ENCODE measurements at places on chromosomes 7 and 10. TPM values are rescaled to one million over a fixed set of nuclear protein-coding genes. Genes with fewer than 3 reads are reported as not detected.
A peak's percentile ranks its signal among the peaks of the same experiment; 100 is the strongest.

GRCh38 chr7:69770613-69771012, 172.3 kb downstream of the AUTS2 start:
- no peak overlapping the region for H3K4me3 ChIP-seq
- no peaks in the 10 kb centered on the region for H3K27me3 ChIP-seq
- H3K36me3 ChIP-seq, result no peaks in the 10 kb centered on the region
- no peak for DNase-seq
- no peaks in the 10 kb centered on the region for H3K4me1 ChIP-seq
- no peak overlapping the region for H3K27ac ChIP-seq

DNA sequence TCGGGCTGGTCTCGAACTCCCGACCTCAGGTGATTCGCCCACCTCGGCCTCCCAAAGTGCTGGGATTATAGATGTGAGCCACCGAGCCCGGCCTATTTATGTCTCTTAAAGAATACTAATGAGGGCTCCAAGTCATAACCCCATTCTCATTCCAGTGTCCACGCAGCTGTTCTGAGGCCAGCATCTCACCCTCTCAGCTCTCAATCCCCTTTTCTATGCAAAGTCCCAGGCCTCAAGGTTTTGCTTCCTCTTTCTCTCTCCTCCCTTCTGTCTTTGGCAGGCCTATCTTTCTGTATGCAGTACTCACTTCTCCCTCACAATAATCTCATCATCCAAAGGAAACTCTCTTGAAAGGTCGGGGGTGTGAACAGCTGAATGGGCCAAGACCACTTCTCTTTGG, 28.0 kb upstream of the VSIR start:
- H3K4me3 ChIP-seq, result no peak overlapping the region
- no peaks in the 10 kb centered on the region for H3K36me3 ChIP-seq
- H3K4me1 ChIP-seq, result no peaks in the 10 kb centered on the region
- peaks cover 25% of the 10 kb centered on the region for H3K27me3 ChIP-seq
- no peak for DNase-seq

DNA sequence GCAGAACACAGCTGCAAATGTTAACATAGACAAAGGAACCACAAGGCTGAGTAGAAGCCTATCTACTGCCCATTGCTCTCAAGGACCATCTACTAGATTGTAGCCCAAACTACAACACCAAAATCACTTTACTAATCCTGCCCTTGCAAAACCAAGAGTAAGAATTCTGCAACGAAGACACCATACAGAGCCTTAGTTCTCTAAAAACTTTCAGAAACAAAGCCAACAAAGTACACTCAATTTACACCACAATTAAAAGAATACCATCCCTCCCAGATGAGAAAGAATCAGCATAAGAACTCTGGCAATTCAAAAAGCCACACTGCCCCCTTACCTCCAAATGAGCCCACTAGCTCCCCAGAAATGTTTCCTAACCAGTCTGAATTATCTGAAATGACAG, 294.3 kb downstream of the CTNNA3 start:
- H3K27me3 ChIP-seq, result no peaks in the 10 kb centered on the region
- H3K4me1 ChIP-seq, result peaks cover 5% of the 10 kb centered on the region
- no peak for DNase-seq
- no peaks in the 10 kb centered on the region for H3K36me3 ChIP-seq
- H3K27ac ChIP-seq, result no peak overlapping the region
- H3K4me3 ChIP-seq, result no peak overlapping the region

- no peak overlapping the region for H3K4me3 ChIP-seq
- H3K4me1 ChIP-seq, result peaks cover 6% of the 10 kb centered on the region
- H3K27ac ChIP-seq, result no peak overlapping the region
- no peaks in the 10 kb centered on the region for H3K27me3 ChIP-seq
Measured at GRCh38 chr7:74311305-74311744, 22.1 kb downstream of the CLIP2 start.

DNA sequence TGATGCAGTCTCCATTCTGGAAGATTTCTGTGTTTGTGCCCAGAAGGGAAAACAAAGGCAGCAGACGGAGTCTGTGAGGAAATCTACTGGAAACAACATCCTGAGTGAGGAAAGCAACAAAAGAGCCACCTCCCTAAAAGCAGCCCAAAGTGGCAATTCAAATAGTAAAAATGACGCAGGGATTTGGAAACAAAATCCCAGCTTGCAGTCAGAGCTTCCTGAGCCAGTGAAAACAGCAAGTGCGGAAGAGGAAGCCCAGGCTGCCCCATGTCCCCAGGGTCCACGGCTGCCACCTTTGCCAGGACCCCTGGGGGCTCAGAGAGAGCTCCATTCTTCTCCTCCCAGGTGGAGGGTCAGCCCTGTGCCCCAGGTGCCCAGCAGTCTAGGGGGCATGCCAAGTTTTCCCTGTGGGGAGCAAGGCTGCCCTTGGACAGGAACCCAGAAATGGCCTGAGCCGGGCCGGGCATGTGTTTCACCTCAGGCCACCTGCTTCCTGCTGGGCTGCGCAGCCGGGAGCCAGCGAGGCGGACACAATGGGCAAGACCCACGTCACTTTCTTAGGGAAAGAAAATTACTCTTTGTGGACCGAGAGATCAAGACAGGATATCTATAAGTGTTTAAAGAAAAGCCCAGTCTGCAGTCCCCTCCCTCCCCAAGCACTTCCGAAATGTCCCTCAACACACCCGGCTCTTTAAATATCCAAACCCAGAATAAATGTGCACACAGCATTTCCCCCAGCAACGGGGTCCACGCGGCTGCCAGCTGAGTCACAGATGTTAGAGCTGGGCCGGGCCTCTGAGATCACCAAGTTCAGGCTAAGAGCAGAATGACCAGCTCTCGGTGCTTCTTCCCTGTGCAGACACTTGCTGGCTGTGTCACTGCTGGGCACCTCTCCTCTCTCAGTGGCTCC, 231.1 kb downstream of the ARHGAP12 start:
- peaks cover 29% of the 10 kb centered on the region for H3K4me1 ChIP-seq
- no peaks in the 10 kb centered on the region for H3K36me3 ChIP-seq

DNA sequence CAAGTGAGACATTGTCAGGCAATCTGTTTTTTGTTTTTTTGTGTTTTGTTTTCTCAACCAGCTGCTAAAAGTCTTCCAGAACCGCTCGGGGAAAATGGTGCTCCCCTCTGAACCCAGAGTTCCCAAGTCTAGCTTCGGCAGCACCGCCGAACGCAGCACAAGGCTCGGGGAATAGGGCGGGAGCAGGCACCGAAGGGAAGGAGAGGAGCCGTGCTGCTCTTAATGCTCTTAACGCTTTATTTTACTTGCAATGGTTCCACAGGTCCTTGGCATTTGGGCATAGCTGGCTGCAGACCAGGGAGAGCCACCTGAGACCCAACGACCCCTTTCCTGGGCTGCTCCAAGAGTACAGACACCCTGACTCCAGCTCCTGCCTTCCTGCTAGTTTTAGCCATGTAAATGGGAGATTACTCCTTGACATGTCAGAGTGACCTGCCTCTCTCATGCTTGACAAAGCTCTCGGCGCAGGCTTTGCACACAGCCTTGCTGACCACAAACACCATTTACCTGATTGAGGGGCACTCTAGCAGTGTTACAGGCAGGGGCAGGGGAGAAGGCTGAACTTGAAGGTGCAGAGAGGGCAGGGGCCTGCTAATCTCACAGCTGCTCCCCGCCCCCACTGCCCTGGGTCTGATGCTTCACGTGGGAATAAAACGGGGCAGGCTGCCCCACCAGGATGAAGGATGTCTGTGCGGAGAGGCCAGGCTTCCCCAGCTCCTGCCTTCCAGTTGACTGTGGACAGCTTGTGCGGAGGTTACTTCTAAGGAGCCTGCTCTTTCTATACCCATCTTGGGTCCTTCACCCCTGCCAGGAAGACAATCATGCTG, 58.6 kb upstream of the EFCAB10 start:
- H3K4me3 ChIP-seq, result peak overlapping the region; percentile 45
- peaks cover 4% of the 10 kb centered on the region for H3K27me3 ChIP-seq
- peaks cover 50% of the 10 kb centered on the region for H3K4me1 ChIP-seq
- no peaks in the 10 kb centered on the region for H3K36me3 ChIP-seq
- peak; percentile 59 for DNase-seq
- H3K27ac ChIP-seq, result no peak overlapping the region

- no peak for DNase-seq
- H3K36me3 ChIP-seq, result no peaks in the 10 kb centered on the region
- no peak overlapping the region for H3K4me3 ChIP-seq
- peaks cover 15% of the 10 kb centered on the region for H3K27me3 ChIP-seq
Measured at GRCh38 chr7:452791-453455, 66.7 kb downstream of the PDGFA start.

DNA sequence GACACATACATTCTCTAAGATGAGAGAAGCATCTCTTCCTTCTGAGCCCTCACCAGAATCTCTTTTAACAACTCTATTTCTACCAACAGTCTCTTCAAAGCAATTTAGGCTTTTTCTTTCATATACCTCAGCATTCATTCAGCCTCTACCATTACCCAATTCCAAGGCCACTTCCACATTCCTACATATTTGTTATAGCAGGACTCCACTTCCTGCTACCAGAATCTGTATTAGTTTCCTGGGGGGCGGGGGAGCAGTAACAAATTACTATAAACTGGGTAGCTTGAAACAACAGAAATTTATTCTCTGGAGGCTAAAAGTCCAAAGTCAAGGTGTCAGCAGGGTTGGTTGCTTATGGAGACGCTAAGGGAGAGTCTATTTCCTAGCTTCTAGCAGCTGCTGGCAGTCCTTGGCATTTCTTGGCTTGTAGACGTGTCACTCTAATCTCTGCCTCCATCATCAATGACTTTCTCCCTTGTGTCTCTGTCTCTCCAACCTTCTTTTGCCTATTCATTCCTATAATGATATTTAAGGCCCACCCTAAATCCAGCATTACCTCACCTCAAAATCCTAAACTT, 7.4 kb downstream of the PRPS1L1 start:
- no peak for DNase-seq
- no peak overlapping the region for H3K27ac ChIP-seq
- H3K27me3 ChIP-seq, result no peaks in the 10 kb centered on the region
- H3K4me1 ChIP-seq, result no peaks in the 10 kb centered on the region
- H3K4me3 ChIP-seq, result no peak overlapping the region
- no peaks in the 10 kb centered on the region for H3K36me3 ChIP-seq

GRCh38 chr7:2412587-2413201, 9.3 kb downstream of the CHST12 start:
- DNase-seq, result no peak
- H3K4me3 ChIP-seq, result no peak overlapping the region
- no peak overlapping the region for H3K27ac ChIP-seq
- H3K27me3 ChIP-seq, result no peaks in the 10 kb centered on the region

GRCh38 chr10:95513941-95514392, 47.2 kb downstream of the SORBS1 start:
- DNase-seq, result no peak
- H3K36me3 ChIP-seq, result no peaks in the 10 kb centered on the region
- no peak overlapping the region for H3K4me3 ChIP-seq
- H3K4me1 ChIP-seq, result peaks cover 9% of the 10 kb centered on the region

DNA sequence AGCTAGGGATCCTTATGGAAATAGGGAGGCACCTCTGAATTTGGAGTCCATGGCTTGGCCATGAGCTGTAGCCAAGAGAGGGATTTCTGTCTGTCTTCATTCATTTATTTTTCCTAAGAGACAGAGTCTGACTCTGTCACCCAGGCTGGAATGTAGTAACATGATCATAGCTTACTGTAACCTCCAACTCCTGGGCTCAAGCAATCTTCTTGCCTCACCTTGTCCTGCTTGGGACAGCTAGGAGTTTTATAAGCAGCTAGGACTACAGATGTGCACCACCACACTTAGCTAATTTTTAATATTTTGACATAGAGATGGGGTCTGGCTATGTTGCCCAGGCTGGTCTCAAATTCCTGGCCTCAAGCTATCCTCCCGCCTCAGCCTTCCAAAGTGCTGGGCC, 8.5 kb upstream of the HABP2 start:
- DNase-seq, result no peak
- H3K4me3 ChIP-seq, result no peak overlapping the region
- no peaks in the 10 kb centered on the region for H3K4me1 ChIP-seq
- H3K27me3 ChIP-seq, result peaks cover 11% of the 10 kb centered on the region
- no peaks in the 10 kb centered on the region for H3K36me3 ChIP-seq

GRCh38 chr7:51160990-51161615, 155.5 kb downstream of the COBL start:
- H3K4me1 ChIP-seq, result no peaks in the 10 kb centered on the region
- no peaks in the 10 kb centered on the region for H3K27me3 ChIP-seq
- no peak overlapping the region for H3K4me3 ChIP-seq
- no peak overlapping the region for H3K27ac ChIP-seq
- no peaks in the 10 kb centered on the region for H3K36me3 ChIP-seq

GRCh38 chr10:76309741-76310587, 878.5 kb downstream of the LRMDA start:
- H3K36me3 ChIP-seq, result no peaks in the 10 kb centered on the region
- H3K4me3 ChIP-seq, result no peak overlapping the region
- peaks cover 24% of the 10 kb centered on the region for H3K4me1 ChIP-seq
- no peak overlapping the region for H3K27ac ChIP-seq
- peaks cover 4% of the 10 kb centered on the region for H3K27me3 ChIP-seq

DNA sequence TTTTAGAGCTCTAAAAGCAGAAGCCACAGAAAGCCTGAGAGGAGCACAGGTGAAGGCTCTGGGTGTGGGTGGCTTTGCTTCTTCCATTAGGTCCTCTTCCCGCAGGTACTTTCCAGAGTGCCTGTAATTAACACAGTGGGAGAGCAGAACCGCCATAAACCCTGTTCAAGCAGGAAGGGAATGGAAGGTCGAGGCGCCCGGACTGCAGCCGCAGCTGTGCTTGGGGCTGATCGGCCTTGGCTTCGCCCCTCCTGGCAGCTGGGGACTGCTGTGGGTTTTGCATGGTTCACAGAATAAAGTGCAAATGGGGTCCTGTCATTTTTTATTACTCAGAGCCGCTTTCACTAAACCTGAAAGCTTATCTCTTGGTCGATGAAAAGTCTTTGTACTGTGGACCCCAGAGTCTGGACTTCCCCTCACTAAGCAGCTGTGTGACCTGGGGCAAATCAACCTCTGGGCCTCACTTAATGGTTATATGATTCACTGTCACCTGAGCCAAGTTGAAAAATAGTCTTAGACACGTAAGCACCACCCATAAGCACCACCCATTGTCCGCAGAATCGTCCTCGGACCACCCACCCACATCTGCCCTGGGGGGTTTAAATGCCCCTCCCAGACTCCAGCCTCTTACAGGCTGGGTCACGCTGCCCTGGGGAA, 100.9 kb downstream of the XRCC2 start:
- DNase-seq, result no peak
- H3K36me3 ChIP-seq, result no peaks in the 10 kb centered on the region
- H3K4me1 ChIP-seq, result no peaks in the 10 kb centered on the region
- H3K27ac ChIP-seq, result no peak overlapping the region
- H3K4me3 ChIP-seq, result no peak overlapping the region
- no peaks in the 10 kb centered on the region for H3K27me3 ChIP-seq

GRCh38 chr7:121901026-121901425, 28.1 kb downstream of the PTPRZ1 start:
- no peak overlapping the region for H3K4me3 ChIP-seq
- no peak overlapping the region for H3K27ac ChIP-seq
- peaks cover 8% of the 10 kb centered on the region for H3K4me1 ChIP-seq
- H3K36me3 ChIP-seq, result peaks cover under 1% of the 10 kb centered on the region
- no peak for DNase-seq

GRCh38 chr7:54141576-54141975, 400.6 kb upstream of the VSTM2A start:
- no peaks in the 10 kb centered on the region for H3K4me1 ChIP-seq
- no peak for DNase-seq
- no peak overlapping the region for H3K27ac ChIP-seq
- no peaks in the 10 kb centered on the region for H3K27me3 ChIP-seq
- H3K36me3 ChIP-seq, result no peaks in the 10 kb centered on the region

GRCh38 chr10:6365384-6365783, 162.7 kb downstream of the PFKFB3 start:
- peak; percentile 9 for DNase-seq
- no peak overlapping the region for H3K27ac ChIP-seq
- no peaks in the 10 kb centered on the region for H3K27me3 ChIP-seq
- H3K4me3 ChIP-seq, result no peak overlapping the region

Gene STEAP1
- total RNA-seq, result 1.5 TPM

Gene AQP1
- total RNA-seq, result 0.87 TPM

Gene RBM28
- total RNA-seq, result 33.4 TPM

Gene TES
- 10.6 TPM for total RNA-seq

Gene SEC61G
- total RNA-seq, result 516 TPM

Gene FAM25C
- not detected for total RNA-seq
